ENCODE measurements at places on chromosomes 7 and 10.

GRCh38 chr10:33893506-33893905, 559.0 kb upstream of the NRP1 start:
- DNase-seq: no peak

DNA sequence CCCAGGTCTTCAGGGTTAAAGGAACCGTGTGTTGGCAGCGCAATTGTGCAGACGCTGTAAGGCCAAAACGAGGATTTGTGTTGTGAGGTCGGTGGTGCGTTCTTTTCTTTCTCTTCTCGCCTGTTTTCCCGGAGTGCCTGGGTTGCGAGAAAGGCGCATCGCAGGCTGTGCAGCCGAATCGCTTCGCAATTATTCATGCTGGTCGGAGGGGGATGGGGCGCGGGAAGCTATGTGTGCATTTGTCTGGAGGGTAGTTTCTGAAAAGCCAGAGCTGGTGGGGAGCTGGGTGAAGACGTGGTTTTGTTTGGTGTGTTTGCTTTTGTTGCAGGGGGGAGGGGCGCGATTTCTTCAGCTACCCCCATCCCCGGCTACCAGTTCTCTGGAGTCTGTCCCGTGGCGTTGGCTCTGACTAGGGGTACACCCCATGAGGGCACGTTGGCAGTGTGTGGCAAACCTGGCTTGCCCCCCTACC, 2.1 kb downstream of the MXI1 start:
- peak; percentile 87 for DNase-seq

- peak; percentile 2 for DNase-seq
These were observed 49.0 kb upstream of the LYZL1 start for GRCh38 chr10:29239569-29240472.

DNA sequence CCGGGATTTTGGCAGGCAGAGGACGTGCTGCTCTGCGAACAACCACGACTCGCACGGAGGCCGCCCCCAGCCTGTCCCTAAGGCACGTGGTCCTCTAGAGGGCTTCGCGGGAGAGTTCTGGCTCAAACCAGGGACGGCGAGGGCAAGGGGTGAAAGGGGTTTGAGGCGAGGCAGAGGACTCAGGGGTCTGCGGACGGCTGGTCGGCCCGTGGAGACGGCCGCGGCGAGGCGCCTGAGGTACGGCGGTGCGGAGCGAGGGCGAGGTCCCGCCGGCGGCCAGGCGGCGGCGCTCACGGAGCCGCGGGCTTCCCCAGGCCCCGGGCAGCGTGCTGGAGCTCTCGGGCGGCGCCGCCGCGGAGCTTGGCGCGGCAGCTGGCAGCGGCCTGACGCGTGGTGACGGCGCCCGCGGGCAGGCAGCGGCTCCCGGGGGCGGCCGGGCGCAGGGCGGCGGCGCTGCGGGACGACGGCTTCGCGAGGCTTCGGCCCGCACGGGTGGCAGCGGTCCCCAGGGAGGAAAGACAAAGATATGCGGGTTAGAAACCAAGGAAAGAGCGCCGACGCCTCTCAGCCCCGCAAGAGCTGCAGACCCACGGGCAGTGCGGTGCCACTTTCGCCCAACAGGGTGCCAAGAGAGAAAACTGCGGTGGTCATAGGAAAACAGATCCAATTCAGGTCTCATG, 44.8 kb downstream of the ZNF800 start:
- DNase-seq: no peak

DNA sequence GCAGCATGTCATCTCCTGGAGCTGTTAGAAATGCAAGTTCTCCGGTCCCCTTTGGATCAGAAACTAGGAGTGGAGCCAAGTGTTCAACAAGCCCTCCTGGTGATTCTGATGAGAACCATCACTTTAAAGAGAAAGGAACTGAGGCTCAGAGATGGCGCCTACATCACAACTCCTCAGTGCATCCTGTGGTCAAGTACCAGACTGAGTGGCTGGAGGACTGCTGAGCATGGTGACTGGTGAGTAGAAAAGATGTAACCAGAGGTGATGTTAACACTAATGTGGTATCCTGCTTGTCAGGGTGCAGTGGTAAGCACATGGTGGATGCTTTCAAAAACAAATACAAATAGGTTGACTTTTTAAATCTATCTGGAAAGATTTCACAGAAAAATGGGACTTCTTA, 3.5 kb upstream of the OIT3 start:
- no peak for DNase-seq

GRCh38 chr10:34434119-34434594, 380.9 kb downstream of the PARD3 start:
- peak; percentile 75 for DNase-seq

GRCh38 chr7:26305090-26305868, 13.6 kb downstream of the SNX10 start:
- DNase-seq: no peak

GRCh38 chr7:128084896-128085608, 53.8 kb upstream of the LRRC4 start:
- DNase-seq: no peak

DNA sequence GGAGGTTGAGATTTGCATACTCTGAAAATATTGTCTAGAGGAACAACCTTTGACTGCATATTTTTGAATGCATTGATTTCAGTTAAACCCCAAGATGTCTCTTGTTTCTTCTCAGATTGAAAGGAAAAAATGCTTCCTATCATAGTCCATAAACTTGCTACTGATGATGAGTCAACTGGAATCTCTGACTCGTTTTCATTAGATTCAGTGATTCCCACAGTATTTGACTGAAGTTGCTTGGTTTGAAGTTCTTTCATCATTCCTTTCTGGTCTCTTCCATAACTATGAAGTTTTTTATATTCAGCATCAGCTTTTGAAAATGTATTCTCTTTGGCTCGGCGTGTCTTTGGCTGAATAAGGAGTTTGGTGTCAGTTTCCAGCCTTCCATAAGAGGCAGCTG, 10.7 kb downstream of the PEX1 start:
- DNase-seq: peak; percentile 2

- no peak for DNase-seq
These were observed 106.0 kb upstream of the INSYN2A start for GRCh38 chr10:127302343-127302742.

GRCh38 chr10:105468759-105469158, 827.7 kb downstream of the SORCS3 start:
- no peak for DNase-seq

- no peak for DNase-seq
These were observed 188.0 kb downstream of the TAX1BP1 start for GRCh38 chr7:27928001-27928400.

- no peak for DNase-seq
These were observed 735.0 kb upstream of the POT1 start for GRCh38 chr7:125664625-125665024.

- DNase-seq: peak; percentile 13
These were observed 46.5 kb upstream of the GLI3 start for GRCh38 chr7:42283553-42283952.

DNA sequence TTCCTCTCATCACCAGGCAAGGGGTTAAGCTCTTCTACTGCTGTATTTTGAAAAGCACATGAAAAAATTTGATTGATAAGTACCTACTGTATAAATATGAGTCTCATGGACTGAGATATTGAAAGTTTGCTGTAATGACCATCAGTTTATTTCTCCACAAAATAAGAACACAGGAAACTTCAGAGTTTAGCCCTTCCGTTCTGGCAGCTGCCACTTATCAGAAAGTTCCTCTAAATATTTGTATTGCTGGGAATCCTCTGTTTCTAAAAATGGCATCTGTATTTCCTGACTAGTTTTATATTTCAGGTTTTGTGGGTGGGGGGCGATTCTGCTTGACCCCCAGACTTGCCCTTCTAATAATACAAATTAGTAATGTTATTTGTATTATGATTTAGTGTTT, 92.0 kb downstream of the LYZL2 start:
- DNase-seq: no peak

- DNase-seq: no peak
These were observed 114.0 kb downstream of the PDGFA start for GRCh38 chr7:405489-406211.

DNA sequence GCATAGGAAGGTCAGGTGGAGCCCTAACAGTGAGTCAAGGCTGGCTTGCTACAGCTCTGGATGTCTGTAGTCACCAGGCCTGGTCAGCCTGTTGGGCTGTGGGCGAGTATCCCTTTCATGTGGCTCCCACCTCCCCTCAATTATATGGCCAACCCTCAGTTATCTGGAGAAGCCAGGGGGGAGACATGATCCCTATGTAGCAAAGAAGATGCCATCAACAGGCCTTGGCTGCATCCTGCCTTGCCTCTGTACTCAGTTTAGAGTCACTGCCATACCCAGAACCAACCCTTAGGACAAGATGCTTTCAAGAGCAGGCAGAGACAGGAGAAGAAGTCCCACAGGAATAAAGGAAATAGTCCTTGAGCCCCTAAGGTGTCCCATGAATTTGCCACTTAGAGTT, 763.9 kb downstream of the GRID1 start:
- no peak for DNase-seq

DNA sequence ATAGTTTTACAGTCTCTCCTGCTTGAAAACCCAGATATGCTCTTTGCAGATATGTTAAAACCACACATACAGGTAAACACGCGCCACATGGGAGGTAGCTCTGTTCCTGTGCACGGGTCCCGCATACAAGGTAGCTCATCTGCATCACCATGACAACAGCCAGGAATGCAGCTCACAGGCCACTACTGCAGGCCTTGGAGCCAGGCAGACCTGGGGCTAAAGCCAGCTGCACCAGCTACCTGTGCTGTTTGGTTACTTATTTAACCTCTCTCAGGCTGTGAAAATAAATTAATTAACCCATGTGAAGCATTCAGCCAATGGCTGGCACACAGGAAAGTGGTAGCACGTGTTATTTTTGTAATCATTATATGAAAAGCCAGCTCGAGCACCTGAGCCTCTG, 428.3 kb downstream of the TNS3 start:
- DNase-seq: no peak

DNA sequence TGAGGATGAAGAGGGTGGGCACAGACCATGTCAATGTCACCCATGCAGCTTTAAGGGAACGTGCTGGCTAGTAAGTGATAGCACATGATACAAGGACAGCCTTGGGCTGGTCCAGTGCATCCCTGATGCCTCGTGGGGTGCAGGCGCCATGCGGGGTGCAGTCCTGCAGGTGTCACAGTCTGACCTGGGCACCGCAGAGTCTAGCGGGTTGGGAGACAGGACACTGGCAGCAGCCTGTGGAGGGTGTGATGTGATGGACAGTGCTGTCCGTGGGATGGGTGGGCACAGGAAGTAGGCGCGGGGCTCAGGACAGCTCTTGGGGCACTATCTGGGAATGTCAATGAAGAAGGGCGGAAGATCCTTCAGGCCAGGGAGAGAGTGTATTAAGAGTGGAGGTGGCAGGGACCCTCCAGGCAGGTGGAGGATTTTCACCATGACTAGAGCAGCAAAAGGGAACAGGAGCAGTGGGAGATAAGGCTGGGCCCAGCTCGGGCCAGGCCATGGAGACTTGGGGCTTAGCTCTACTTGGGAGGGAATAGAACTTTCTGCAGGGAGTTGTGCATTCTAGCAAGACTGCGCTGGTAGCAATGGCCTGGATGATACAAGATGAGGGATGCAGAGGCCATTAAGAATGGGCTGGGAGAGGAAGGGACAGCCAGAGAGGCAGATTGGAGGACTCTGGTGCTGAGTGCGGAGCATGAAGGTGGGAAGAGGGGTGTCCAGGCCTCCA, 122.5 kb downstream of the PTPN20 start:
- no peak for DNase-seq

GRCh38 chr7:21092766-21093702, 306.3 kb upstream of the SP8 start:
- DNase-seq: no peak

GRCh38 chr7:154776350-154776749, 226.6 kb downstream of the PAXIP1 start:
- no peak for DNase-seq

DNA sequence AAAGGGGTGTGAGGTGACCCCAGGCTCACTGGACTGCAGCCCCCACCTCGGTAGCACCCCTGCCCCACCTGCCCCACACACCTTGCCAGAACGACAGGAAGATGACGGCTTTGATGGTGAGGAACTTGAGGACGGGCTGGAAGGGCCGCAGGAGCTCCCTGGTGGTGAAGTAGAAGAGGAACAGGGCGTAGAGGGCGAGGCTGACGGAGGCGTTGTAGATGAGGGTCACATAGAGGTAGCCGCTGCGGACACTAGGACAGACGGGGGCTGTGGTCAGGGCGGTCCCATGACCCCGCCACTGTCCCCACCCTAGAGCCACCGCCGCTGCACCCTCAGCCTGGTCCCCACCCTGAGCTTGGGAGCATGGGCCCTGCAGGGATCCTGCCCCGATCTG, 7.6 kb downstream of the TMEM184A start:
- DNase-seq: no peak

GRCh38 chr10:111739125-111739873, 444.3 kb downstream of the GPAM start:
- no peak for DNase-seq

GRCh38 chr10:127337801-127338200, 141.4 kb upstream of the INSYN2A start:
- DNase-seq: no peak

- no peak for DNase-seq
These were observed 16.5 kb downstream of the ARPC1B start for GRCh38 chr7:99390941-99391602.

GRCh38 chr7:131674131-131674530, 117.7 kb upstream of the PODXL start:
- DNase-seq: no peak

GRCh38 chr7:112108981-112109380, 97.2 kb downstream of the DOCK4 start:
- DNase-seq: no peak

- DNase-seq: no peak
These were observed 60.3 kb upstream of the RAB11FIP2 start for GRCh38 chr10:118107040-118107439.

GRCh38 chr10:27536437-27536836, 32.3 kb downstream of the RAB18 start:
- no peak for DNase-seq

- DNase-seq: no peak
These were observed 108.8 kb downstream of the ARL5B start for GRCh38 chr10:18767981-18768380.

DNA sequence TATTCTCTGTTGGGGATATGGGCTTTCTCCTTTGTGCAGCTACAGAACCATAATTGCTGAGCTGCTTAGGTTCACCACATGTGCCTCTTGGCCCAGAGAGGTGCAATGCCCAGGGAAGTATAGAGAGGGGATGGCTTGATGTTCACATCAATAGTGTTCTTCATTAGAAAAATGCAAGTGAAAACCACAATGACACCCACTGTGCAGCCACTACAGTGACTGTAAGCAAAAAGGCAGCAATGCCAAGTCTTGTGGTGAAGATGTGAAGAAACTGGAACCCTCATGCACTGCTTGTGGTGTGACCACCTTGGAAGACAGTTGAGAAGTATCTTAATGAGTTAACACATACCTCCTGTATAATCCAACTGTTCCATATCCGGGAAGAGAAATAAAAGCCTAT, 318.9 kb upstream of the ZMIZ1 start:
- DNase-seq: no peak

DNA sequence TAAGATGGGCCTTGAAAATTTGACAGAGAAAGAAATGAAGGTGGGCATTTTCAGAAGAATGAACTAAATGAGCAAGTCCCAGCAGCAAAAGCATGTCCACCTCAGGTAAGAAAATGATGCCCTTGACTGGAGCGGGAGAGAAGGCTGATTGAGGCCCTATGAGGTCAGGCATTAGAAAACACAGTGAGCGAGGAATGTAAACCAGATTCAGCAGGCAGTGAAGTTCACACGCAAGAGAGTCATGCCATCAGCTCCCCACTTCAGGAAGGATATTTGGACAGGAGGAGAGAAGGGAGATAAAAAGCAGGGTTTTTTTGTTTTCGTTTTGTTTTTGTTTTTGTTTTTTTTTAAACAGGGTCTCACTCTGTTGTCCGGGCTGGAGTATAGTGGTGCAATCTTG, 166.4 kb downstream of the PPP1R17 start:
- DNase-seq: no peak

- DNase-seq: no peak
These were observed 37.6 kb upstream of the LRRTM3 start for GRCh38 chr10:66888237-66888636.

GRCh38 chr7:156374335-156374734, 266.2 kb upstream of the RNF32 start:
- no peak for DNase-seq

Data from HCEC 1CT (cell line).